Astrocyte (in vitro differentiated cells and primary cell): ENCODE measurements at places on chromosomes 12 and 14. TPM values are rescaled to one million over a fixed set of nuclear protein-coding genes. Genes with fewer than 3 reads are reported as not detected.

Gene TAC3
- total RNA-seq = 1.3 and 2.5 TPM in 2 replicates

Gene TMEM63C
- total RNA-seq = 11.3 and 22.8 TPM in 2 replicates

Gene KRT73
- not detected in 2 replicates for total RNA-seq

Gene RTL1
- total RNA-seq = 0.18 and 0.31 TPM in 2 replicates

Gene DNAI7
- 0.23 TPM in 1 of 2 replicates, not detected in the other for total RNA-seq

Gene ARHGEF25
- 16.8 and 24.5 TPM in 2 replicates for total RNA-seq

Gene CLEC7A
- 1.1 and 1.4 TPM in 2 replicates for total RNA-seq

Gene KLRC3
- 0.94 and 1.2 TPM in 2 replicates for total RNA-seq

Gene KRT6A
- 0.95 and 1.4 TPM in 2 replicates for total RNA-seq

Gene FOXG1
- total RNA-seq = 0.07 and 0.18 TPM in 2 replicates

Gene ASIC1
- total RNA-seq = 8.1 and 8.2 TPM in 2 replicates

Gene GNB3
- 14.5 and 16.6 TPM in 2 replicates for total RNA-seq

Gene CRACR2A
- total RNA-seq = 0.96 and 1.5 TPM in 2 replicates

Gene P2RX2
- not detected in 2 replicates for total RNA-seq

Gene MYG1
- 37.8 and 40.9 TPM in 2 replicates for total RNA-seq

Gene MLH3
- total RNA-seq = 12.7 and 12.9 TPM in 2 replicates

Gene GLT8D2
- 11.1 and 12.2 TPM in 2 replicates for total RNA-seq

Gene EGLN3
- total RNA-seq = 13.3 and 24.5 TPM in 2 replicates

Gene HOXC6
- total RNA-seq = not detected in 2 replicates

Gene EEA1
- total RNA-seq = 27.5 and 36.5 TPM in 2 replicates

Gene B4GALNT3
- 3.6 and 4.6 TPM in 2 replicates for total RNA-seq

Gene WNT1
- not detected in 2 replicates for total RNA-seq

Gene CYP27B1
- 1.5 TPM in 2 replicates for total RNA-seq

Gene BEGAIN
- 0.54 and 0.89 TPM in 2 replicates for total RNA-seq
